Osteocyte (in vitro differentiated cells): ENCODE measurements at places on chromosomes 2 and 18. TPM values are rescaled to one million over a fixed set of nuclear protein-coding genes. Genes with fewer than 3 reads are reported as not detected.

Gene IL37
- total RNA-seq = not detected in 2 replicates

Gene MC5R
- not detected in 2 replicates for total RNA-seq

DNA sequence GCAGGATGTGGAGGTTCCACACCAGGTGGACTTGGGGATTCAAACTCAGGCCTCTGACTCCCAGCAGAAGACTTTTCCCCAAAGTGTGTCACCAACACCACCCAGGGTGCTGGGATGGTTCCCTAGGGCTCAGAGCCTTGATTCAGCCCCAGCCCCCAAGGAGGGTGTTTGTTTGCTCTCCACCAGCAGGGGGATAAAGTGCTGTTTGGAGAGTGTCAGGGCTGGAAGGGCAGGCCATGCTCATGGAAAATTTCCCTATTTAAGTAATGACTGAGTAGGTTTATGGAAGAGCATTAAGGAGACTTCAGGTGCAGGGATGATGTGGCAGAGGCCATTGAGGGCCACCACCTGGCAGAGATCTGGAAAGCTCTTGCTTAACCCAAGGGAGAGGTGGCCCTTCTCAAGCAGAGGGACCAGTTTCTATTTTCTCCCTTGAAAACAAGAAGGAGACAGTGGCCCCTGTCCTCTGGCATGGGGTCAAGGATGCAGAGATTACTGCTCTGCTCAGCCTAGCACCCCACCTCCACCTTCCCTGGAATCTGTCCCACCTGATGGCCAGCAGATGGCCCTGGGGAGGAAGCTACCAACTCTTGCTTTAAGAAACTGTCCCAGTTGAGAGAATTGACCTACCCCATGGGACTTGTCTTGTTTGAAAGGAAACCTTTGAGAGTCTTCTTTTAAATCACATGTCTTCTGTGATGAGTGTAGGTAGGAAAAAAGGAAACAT lies 122.1 kb downstream of the ACOXL start:
- H3K27ac ChIP-seq = no peak overlapping the region
- no peak for DNase-seq
- H3K4me1 ChIP-seq = no peaks in the 10 kb centered on the region
- H3K36me3 ChIP-seq = no peaks in the 10 kb centered on the region
- peaks cover 73% of the 10 kb centered on the region for H3K27me3 ChIP-seq
- no peak overlapping the region for H3K4me3 ChIP-seq

DNA sequence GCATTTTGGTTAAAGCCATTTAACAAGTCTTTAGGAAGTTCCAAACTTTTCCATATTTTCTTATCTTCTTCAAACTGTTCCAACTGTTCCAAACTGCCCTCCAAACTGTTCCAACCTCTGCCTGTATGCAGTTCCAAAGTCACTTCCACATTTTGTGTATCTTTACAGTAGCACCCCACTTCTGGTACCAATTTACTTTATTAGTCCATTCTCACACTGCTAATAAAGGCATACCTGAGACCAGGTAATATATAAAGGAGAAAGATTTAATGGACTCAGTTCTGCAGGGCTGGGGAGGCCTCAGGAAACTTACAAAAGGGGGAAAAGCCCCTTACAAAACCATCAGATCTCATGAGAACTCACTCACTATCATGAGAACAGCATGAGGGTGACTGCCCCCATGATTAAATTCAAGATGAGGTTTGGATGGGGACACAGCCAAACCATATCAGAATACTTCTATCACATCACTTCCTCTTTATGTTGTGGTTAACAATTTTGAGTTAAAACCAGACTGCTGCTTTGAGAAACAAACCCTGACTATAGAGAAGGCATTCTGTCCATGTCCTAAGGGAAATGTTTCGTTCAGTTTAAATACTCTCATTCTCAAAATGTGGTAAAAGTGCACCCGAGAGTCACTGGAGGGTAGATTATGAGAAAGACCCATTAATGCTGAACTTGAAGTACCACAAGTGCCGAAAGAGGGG lies 11.0 kb downstream of the IL18R1 start:
- no peaks in the 10 kb centered on the region for H3K4me1 ChIP-seq
- H3K4me3 ChIP-seq = no peak overlapping the region
- no peak overlapping the region for H3K27ac ChIP-seq
- H3K36me3 ChIP-seq = no peaks in the 10 kb centered on the region
- DNase-seq = no peak
- H3K27me3 ChIP-seq = peaks cover 28% of the 10 kb centered on the region

GRCh38 chr18:55762424-55762823 lies 174.4 kb upstream of the TCF4 start:
- DNase-seq = no peak
- H3K4me1 ChIP-seq = peaks cover 11% of the 10 kb centered on the region
- H3K36me3 ChIP-seq = no peaks in the 10 kb centered on the region
- no peak overlapping the region for H3K4me3 ChIP-seq
- H3K27me3 ChIP-seq = no peaks in the 10 kb centered on the region

DNA sequence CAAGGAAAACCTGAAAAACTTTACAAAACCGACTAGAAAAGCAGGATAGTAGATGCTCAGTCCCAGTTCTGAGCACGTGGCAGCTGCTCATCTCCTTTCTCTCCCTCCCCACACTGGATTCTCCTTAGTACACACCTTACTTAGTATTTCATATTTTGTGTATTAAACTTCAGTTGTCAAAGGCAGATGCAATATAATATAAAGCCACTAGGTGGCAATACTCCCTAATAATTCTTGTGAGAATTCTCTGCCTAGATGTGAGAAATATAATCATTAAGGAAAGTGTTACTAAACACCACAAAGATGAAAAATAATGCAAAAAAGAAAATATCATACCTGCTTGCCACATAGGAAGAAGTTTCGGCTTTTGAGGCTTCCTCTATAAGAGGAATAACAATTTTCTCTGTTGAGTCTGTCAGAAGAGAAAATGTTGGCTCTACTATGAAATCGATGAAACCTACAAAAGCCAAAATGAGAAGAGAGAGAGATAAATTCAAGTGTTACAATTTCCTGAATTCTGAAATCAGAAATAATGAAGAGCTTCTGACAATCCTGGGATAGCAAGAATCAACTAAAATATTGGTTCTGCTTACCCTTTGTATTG lies 200.6 kb downstream of the PPP1R1C start:
- no peaks in the 10 kb centered on the region for H3K27me3 ChIP-seq
- DNase-seq = no peak
- H3K36me3 ChIP-seq = peaks cover 9% of the 10 kb centered on the region
- H3K27ac ChIP-seq = no peak overlapping the region
- peaks cover 18% of the 10 kb centered on the region for H3K4me1 ChIP-seq
- H3K4me3 ChIP-seq = no peak overlapping the region

Gene NRP2
- total RNA-seq = 52.4 and 58.4 TPM in 2 replicates

Gene LYPD6B
- total RNA-seq = 13.5 and 14.5 TPM in 2 replicates

DNA sequence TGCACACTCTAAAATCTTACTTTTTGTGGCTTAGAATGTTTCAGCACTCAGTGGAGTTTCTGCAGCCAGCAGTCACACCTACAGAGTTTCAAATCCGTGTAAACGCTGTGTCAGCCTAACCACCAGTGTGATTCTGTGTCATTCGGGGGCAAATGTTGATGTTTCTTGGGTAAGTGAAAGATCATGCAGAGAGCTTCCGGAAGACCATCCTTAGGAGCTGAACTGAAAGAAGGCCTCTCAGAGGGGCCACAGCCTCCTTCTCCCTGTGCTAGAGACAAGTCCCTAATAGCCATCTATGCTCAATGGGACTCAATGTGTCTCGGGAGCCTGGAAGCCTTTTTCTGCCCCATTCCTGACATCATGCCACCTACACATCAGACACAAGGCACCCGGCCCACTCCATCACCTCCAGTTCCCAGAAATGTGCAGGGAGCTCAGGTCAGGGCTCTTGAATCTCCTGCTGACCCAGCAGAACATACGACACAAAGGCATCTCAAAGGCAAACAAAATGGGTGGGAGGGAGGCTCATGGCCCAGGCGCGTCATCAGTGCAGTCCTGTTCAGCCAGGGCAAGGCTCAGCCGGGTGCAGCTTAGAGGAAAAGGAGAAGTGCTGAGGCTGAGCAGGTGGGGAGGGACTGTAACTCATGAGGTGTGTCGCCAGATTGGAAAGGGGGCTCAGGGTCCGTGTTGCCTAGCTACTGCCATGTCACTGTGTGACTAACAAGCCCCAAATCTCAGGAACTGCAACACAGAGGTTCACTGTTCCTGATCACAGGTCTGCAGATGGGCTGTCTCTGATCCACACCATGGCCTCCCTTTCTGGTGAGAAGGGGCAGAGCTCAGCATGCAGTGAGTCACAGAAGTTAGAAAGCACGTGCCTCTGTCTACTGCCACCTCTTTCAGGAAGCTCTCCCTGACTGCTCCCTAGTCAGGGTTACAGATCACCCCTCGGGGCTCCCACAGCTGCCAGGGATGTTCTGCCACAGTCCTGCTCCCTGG lies 82.0 kb downstream of the SMAD7 start:
- H3K36me3 ChIP-seq = peaks cover 9% of the 10 kb centered on the region
- H3K4me3 ChIP-seq = no peak overlapping the region
- H3K27me3 ChIP-seq = no peaks in the 10 kb centered on the region
- H3K4me1 ChIP-seq = peaks cover 34% of the 10 kb centered on the region

- H3K27me3 ChIP-seq = no peaks in the 10 kb centered on the region
- H3K4me3 ChIP-seq = peak overlapping the region; percentile 18
These were observed 234.2 kb upstream of the NETO1 start for GRCh38 chr18:73101977-73102376.

DNA sequence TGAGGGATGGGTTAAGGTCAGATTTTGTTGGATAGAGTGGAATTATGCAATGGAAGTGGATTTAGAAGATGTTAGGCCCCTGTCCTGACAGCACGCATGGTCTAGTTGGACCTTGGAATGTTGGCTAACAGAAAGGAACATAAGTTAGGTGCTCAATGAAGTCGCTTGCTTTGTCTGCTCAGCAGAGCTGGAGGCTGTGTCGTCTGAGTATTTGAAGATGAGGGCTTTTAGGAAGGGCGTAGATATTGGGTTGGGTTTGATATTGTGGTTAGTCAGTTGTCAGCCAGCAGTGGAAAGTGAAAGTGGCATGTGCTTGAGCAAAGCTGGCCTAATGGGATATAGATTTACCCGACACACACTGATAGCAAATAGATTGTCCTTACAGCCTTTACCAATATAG lies 239.3 kb downstream of the PRKCE start:
- no peak overlapping the region for H3K4me3 ChIP-seq
- H3K4me1 ChIP-seq = peaks cover 18% of the 10 kb centered on the region
- H3K27me3 ChIP-seq = no peaks in the 10 kb centered on the region
- DNase-seq = no peak
- no peaks in the 10 kb centered on the region for H3K36me3 ChIP-seq

DNA sequence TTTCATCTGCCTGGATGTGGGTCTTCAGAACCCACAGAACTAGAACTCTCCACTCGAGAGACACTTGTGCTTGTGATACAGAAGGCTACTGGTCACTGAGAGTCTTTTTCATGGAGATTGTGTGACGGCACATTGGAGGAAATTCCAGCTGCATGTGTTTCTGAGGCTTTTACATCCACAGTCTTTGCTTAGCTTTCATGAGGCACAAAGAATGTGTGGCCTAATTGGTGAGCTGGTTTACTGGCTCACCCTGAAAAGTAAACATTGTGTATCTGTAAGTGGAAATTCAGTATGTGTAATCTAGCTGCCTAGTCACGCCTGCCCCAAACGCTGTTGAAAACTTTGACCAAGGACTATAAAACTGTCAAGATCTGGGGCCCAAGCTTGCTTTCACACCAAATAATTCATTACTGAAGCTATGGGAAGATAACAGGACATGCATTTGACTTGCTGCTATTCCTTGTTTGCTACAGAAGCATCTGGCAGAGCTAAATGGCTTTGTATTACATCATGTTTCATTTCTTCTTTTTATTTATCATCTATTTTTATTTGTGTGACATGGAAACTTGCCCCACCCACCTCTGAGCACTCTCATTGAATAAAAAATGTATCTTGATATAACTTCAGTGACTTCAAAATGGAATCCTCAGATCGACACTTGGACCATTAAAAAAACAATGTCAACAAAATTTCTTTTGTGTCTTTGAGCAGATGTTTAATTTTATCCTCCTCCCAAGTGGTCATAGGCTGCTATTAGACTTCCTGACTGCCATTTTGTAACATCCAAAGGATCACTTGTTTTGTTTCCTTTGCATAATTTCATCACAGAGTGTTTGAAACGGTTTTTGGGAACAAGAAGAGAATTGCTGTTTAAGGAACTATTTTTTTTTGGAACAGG lies 80.2 kb downstream of the EFEMP1 start:
- no peak overlapping the region for H3K4me3 ChIP-seq
- H3K36me3 ChIP-seq = no peaks in the 10 kb centered on the region
- peaks cover 7% of the 10 kb centered on the region for H3K4me1 ChIP-seq
- H3K27ac ChIP-seq = no peak overlapping the region

Gene HRH4
- not detected in 2 replicates for total RNA-seq

- H3K4me1 ChIP-seq = no peaks in the 10 kb centered on the region
- DNase-seq = no peak
These were observed 50.3 kb upstream of the EPC2 start for GRCh38 chr2:148594216-148594615.

Gene DLX1
- 25.2 and 29.7 TPM in 2 replicates for total RNA-seq

Gene IL36A
- total RNA-seq = not detected in 2 replicates

DNA sequence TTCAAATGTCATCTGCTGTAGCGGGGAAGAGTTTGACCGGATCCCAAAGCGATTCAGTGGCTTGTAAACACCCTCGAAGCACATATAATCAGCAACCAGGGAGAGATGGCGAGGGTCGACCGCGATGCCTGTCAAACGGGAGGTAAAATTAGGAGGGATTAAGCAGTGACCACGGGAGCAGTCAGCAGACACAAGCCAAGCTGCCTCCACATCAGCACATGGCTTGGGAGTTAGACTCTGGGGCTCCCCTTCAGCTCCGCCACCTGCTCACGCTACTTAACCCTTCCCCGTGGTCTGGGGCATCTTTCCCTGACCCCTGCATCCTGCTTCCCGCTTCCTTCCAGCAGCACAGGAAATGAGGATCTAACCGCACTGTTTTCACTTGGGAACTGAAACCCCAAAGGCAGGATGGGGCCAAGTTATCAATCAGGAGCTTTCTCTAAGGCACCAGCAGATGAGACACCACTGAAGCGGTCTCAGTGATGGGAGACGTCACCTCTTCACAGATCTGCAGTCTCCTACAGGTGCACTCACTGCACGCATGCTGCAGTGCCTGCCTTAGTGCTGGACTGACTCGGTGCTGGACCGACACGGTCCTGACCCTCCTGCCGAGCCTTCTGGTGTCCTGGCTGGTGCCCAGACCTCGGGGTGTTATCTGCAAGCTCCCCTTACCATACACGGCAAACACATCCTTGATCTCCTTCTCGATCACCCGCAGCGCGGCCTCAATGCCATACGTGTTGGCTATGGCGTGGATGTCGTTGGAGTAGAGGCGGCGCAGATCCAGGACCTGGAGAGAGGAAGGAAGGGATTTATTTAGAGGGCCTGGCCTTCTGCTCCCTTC lies 77.5 kb downstream of the POLR1A start:
- no peak overlapping the region for H3K4me3 ChIP-seq
- H3K4me1 ChIP-seq = no peaks in the 10 kb centered on the region
- peaks cover 62% of the 10 kb centered on the region for H3K36me3 ChIP-seq
- H3K27me3 ChIP-seq = no peaks in the 10 kb centered on the region
- no peak overlapping the region for H3K27ac ChIP-seq

GRCh38 chr2:110876167-110876999 lies 144.0 kb downstream of the ACOXL start:
- peak; percentile 83 for DNase-seq
- H3K4me1 ChIP-seq = no peaks in the 10 kb centered on the region
- H3K27me3 ChIP-seq = peaks cover 22% of the 10 kb centered on the region
- no peaks in the 10 kb centered on the region for H3K36me3 ChIP-seq

Gene MBD5
- 44.9 and 51.7 TPM in 2 replicates for total RNA-seq
